Lower leg skin (tissue), 4 donors: ENCODE measurements at places on chromosomes 6 and 20.
A peak's percentile ranks its signal among the peaks of the same experiment; 100 is the strongest.

- DNase-seq, result no peak
These were observed 18.4 kb downstream of the ECT2L start for GRCh38 chr6:138814179-138814834.

GRCh38 chr20:45036044-45036755, 64.7 kb downstream of the KCNS1 start:
- DNase-seq, result no peak

- no peak for DNase-seq
These were observed 520.0 kb upstream of the HS3ST5 start for GRCh38 chr6:114862819-114863218.

GRCh38 chr20:62603021-62603906, 39.0 kb upstream of the SLCO4A1 start:
- DNase-seq, result peak; percentile 81

- no peak for DNase-seq
These were observed 55.9 kb upstream of the TRAF3IP2 start for GRCh38 chr6:111661541-111662061.

DNA sequence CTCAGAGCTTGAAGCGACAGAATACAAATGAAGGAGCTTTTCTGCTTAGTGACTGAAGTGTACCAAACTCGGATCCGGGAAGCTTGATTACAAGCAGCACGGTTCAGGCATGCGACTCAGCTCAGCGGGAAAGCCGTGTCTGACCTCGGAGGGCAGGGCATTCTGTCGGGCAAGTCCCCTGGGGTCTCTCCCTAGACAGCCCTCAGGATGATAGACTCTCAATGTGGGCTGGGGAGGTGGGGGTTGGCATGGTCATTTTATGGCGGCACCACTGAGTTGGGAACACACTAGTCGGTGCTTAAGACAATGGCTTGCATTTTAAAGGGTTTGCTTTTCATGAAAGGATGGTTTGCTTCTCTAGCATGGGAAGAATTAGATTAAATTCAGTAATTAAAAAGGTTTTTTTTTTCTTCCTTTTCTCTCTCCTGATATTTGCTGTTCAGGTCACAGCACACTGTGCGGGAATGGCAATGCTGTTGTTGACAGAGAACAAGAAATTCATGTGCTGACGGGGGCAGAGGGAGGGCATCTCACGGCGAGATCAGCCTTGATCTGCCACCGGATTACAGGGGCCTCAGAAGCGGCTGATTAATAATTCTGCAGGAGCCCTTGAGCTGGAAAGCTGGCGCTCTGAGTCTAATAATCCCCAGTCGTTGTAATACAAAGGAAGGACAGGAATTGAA, 80.7 kb upstream of the TRAF3IP2 start:
- DNase-seq, result no peak

GRCh38 chr6:80517525-80517924, 411.1 kb downstream of the BCKDHB start:
- no peak for DNase-seq

GRCh38 chr20:3993109-3993508, 22.2 kb downstream of the RNF24 start:
- no peak for DNase-seq

GRCh38 chr6:20001286-20001685, 164.1 kb downstream of the ID4 start:
- DNase-seq, result no peak

- DNase-seq, result no peak
These were observed 21.7 kb downstream of the SMLR1 start for GRCh38 chr6:130848945-130849344.

DNA sequence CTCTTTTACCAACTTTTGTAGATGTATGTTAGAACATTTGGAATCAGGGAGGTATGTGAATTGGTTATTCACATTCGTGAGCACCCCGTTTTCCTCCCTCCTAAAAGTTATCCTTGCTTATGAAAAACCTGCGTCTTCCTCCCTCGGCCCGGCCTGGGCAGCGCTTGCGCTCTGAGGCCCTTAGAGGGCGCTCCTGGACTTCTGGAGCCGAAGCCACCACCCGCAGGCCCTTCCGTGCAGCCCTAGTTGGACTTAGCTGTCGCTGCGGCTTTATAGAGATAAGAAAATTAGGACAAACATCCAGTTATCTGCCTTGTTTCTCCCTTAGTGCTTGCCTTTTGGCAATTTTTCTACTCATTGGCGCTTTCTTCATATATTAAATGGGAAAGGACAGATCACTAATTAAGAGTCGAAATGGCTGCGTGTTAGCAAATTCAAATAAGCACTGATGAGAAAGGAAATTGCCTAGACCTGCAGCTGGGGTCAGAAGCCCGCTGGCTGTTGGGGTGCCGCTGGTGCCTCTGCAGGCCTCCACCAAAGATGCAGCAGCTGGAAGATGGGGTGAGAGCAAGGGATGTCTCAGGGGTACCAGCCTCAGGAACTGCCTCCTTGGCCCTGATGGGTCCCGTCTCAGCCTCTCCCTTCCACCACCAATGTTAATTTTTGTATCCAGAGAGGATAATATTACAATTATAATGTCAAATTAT, 5.2 kb downstream of the FNDC1 start:
- peak; percentile 94 for DNase-seq

DNA sequence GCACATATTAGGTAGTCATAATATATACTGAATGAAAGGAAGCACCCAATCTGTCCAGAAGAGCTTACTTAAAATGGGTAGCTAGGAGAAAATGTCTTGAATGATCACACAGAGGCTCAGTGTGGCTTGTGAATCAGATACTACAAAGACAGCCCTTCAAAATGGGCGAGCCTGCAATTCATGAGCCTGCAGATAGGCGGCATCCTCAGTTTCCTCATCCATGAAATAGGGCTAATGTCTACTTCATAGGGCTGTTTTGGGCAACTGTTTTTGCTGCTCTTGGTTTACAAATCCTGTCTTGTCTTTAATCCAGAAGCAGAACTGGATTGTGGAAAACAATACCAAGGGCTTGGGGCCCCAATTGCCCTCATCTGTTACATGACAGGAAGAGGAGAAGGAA, 129.3 kb upstream of the KCNK16 start:
- no peak for DNase-seq

DNA sequence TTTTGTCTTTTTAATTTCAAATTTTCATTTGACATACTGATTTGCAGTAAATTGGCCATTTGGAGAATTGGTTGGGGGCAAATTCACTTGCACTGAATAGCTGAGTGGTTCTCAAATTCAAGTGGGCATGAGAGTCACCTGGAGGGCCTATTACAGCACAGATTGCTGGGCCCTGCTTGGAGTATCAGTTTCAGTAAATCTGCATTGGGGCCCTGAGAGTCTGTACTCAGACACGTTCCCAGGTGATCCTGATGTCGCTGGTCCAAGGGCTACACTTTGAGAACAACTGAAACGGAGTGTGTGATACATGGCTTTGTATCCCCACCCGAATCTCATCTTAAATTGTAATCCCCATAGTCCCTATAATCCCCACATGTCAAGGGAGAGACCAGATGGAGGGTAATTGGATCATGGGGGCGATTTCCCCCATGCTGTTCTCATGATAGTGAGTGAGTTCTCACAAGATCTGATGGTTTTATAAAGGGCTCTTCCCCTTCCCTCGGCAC, 115.9 kb downstream of the KLHL32 start:
- DNase-seq, result no peak

DNA sequence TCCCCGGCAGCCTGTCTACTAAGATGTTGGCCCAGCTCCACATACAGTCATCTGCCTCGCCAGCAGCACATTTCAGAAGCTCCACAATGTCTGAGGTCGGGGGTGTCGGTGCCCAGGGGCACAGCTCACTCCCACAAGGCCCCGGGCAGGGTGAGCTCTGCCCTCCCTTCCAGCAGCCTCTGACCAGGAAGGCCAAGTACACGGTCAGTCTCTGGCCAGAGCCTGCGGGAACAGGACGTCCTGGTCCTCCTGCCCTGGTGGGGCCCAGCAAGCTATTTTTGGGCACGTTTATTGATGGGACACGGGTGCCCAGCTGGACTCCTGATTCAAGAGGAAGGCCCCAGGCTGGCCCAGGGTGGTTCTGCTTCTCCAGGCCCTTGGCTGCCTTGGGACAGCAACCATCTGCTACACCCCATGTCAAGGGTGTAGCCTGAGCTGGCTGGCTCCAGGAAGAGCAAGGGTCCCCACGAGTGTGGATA, 114.9 kb upstream of the PTPN1 start:
- DNase-seq, result peak; percentile 80

- DNase-seq, result peak; percentile 51
These were observed 1.4 kb downstream of the STAU1 start for GRCh38 chr20:49186535-49187329.

GRCh38 chr6:63510353-63510686, 62.0 kb upstream of the LOC128125822 start:
- DNase-seq, result no peak

DNA sequence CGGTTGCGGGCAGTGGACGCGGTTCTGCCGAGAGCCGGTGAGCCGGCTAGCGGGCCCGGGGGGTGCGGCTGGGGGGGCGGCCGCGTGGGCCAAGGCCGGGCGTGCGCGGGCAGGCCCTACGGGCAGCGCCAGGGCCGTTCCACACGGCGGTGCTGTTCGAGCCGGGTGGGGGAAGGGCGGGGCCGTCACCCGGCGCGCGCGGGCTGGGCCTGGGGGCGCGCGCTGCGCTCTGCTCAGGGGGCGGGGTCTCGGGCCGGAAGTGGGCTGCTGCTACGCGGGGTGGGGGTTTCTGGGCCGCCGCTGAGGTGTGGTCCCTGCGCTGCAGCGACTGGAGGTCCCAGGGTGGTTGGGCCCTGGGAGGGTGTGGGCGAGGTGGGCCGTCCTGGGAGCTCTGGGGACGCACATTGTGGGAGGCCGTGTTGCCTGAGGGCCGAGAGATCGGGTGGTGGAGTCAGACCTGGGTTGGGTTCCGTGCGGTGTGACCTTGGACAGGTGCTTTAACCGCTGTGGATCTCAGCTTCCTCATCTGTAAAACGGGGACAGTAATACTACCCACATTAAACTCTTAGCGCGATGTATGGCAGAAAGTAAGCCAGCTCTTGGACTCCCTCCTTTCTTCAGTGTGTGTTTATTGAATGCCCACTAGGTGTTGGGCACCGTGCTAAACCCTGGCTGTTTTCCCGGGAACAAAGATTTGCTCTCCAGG, 391 bp downstream of the MAPRE1 start:
- no peak for DNase-seq

- DNase-seq, result no peak
These were observed 158.6 kb upstream of the TNFAIP3 start for GRCh38 chr6:137708481-137708880.

DNA sequence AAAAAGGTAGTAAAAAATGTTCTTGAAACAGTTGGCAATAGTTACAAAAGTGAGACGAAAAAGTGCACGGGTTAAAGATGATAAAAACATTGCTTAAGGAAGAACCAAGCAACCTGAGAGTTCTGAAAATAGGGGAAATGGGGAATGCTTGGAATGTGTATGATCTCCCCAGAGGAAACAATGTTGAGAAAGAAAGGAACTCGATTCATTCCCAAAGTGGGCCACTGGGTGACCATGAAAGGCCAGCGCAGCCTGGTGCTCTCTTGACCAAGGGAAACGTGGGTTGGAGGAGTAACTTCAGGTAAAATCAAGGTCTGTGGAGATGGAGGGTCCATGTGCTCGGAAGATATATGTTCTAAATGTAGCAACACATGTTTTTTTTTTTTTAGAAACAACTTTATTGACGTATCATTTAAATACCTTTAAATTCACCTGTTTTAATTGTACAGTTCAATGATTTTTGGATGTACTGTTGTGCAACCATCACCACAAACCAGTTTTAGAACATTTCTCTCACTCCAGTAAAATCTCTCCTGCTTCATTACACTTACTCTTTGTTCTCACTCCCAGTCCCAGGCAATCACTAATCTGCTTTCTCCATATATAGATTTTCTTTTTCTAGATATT, 34.5 kb upstream of the CEP85L start:
- no peak for DNase-seq

GRCh38 chr20:40009542-40009941, 679.5 kb downstream of the MAFB start:
- DNase-seq, result no peak

DNA sequence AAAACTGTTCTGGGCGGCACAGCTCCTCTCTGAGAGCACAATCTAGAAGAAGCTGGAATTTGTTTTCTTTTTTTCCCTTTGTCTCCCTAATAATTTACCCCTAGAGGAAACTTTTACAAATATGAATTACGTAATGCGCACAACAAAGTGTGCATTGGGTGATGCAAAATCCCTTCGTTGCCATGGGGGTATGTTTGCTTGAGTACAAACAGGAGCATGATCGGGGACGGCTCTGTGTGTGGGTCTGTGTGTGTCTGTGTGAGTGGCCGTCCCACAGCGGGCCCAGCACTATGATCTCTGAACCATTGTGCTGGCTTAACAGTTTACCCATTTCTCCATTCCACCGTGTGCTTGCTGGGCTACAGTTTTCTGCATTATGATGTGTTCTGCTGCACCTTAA, 278.2 kb downstream of the CDC5L start:
- DNase-seq, result peak; percentile 39

DNA sequence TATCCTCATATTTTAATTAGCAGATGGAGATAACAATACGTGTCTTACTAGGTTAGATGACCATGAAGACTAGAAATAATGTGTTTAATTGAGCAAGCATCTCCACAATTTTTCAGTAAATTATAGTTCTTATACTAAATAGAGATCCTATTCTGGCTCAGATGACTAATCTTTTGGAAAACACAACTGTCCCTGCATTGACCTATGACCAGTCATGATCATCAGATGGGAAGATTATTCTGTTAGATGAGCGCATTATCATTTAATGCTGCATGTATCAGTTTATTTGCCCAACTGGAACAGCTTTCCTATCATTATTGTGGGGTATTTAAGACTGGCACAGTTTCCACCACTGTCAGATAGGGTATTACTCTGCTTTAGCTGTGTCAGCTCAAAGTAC, 185.5 kb downstream of the MOXD1 start:
- no peak for DNase-seq

GRCh38 chr6:125899726-125900182, 56.8 kb upstream of the HINT3 start:
- DNase-seq, result no peak

DNA sequence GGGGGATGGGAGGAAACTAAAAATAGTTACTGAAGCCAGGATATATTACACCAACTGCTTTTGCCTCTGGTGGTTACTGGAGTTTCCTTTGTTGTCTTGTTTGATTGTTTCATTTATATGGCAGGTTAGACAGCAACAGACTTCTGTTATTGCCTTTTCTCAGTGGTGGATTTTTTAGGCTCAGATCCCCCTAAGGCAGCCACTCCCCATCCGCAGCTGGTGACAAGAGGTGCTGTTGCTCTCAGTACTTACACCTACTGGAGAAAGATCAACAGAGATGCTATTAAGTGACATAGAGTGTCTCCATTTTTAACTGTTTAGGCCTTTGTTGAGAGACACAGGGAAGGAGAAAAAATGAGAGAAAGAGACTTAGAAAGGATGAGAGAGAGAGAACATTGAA, 552.1 kb downstream of the PKHD1 start:
- no peak for DNase-seq

- peak; percentile 6 for DNase-seq
These were observed 78.7 kb downstream of the DLL1 start for GRCh38 chr6:170212051-170212756.

DNA sequence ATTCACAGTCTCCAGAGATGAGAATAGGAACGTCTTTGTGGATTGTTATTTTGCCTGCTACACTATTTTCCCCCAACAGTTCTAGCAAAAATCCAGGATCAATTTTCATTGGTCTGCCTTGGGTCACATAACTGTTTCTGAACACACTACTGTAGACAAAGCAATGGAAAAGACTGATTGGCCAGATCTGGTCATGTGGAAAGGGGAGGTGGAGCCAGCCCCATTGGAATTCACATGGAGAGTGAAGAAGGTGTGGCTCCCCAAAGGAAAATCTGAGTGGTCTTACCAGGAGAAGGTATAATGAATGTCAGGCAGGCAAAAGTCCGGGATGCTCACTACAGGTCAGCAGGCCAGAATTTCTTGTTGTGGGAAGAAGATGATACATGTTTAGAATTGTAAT, 9.5 kb upstream of the TP53RK start:
- peak; percentile 8 for DNase-seq

GRCh38 chr6:56046576-56046975, 171.2 kb upstream of the BMP5 start:
- DNase-seq, result peak; percentile 15
